A172 (cell line): ENCODE measurements at places on chromosomes 11 and 22. TPM values are rescaled to one million over a fixed set of nuclear protein-coding genes. Genes with fewer than 3 reads are reported as not detected.

- DNase-seq: no peak
Observed at GRCh38 chr11:119860561-119861094, 131.6 kb upstream of the NECTIN1 start.

The UBQLNL gene
- not detected in 2 replicates for total RNA-seq

DNA sequence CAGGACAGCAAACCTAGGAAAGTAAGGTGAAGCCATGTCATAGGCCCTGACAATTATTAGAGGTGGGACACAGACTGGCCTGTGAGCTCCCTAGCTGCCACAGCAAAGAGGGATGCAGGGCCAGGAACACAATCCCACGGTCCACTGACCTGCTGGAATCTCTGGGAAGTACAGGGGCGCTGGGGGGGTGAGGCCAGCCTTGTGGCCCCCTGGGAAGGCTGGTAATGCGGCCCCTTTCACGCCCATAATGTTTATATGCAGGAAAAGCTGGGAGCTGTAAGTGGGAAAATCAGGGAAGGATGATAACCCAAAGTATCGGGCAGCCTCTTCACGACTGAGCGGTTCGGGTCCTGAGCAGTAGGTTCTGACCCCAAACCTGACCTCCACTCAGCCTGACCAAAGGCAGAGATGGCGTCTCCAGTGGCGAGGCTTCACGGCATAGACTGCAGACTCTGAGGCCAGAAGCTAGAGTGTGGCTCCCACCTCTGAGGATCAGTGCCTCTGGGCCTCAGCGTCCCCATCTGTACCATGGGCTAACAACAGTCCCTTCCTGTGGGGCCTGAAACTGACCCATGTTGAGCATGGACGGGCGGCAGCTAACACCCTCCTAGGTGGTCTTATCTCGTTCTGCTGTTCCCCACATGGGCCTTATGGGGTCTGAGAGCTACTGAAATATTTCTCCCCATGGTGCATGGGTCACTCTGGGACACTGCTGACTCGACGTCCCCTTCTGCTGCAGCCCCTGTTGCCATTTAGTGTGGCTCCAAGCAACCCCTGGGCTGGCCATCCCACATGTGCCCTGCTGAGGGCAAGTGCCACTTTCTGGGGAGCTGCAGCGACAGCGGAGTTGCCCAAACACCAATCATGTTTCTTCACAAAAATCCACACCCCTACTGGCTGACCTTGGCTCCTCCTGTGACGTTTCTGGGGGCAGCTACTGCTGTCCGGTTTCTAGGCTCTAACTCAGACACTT, 101.8 kb downstream of the PHF21B start:
- no peak for DNase-seq

GRCh38 chr11:93861808-93862207, 11.4 kb upstream of the VSTM5 start:
- DNase-seq: no peak

- DNase-seq: no peak
Observed at GRCh38 chr11:114149689-114150407, 90.3 kb downstream of the ZBTB16 start.

DNA sequence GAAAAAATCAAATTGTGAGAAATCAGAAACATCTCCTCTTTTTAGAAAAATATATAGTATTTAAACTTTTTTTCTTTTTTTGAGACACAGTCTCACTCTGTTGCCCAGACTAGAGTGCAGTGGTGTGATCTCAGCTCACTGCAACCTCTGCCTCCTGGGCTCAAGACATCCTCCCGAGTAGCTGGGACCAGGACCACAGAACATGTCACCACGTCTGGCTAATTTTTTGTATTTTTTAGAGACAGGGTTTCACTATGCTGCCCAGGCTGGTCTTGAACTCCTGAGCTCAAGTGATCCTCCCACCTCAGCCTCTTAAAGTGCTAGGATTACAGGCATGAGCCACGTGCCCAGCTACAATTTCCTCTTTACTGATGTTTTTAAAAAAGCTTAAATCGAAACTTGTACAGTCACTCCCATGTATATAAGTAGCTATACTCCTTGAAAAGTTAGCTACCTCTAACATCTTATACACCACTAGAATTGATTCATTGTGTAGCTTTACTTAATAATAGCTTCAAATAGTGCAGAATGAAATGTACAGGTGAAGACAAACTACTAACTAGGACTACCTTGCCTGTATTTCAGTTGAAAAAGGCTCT, 10.3 kb downstream of the EIF4G2 start:
- no peak for DNase-seq

- peak; percentile 83 for DNase-seq
Observed at GRCh38 chr22:35430897-35431322, 31.0 kb downstream of the MCM5 start.

DNA sequence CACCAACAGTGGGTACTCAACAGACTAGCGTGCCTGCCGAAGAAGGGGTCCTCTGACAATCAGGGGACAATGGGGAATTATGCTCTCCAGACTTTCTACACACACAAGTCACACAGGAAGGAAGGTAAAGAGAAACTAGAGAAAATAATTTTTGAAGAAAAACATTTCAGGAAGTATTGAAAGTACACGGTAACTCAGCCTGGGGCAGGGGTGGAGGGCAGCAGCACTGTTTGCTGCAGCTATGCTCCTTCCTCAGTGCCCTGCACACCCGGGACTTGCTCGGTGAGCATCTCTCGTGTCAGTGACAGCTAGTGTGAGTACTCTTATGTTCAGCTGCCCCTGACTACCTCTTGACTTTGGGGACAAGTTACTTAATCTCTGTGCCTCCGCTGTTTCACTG, 18.0 kb upstream of the APOA1 start:
- DNase-seq: no peak

- no peak for DNase-seq
Observed at GRCh38 chr22:29147331-29147899, 58.3 kb upstream of the EMID1 start.

The TIGD3 gene
- total RNA-seq: 2.0 and 3.5 TPM in 2 replicates

The MAP6 gene
- total RNA-seq: 8.9 and 10.6 TPM in 2 replicates

GRCh38 chr22:50289942-50290630, 17.4 kb downstream of the PLXNB2 start:
- DNase-seq: no peak

The PRR33 gene
- total RNA-seq: not detected in 2 replicates

The KRTAP5-10 gene
- not detected in 2 replicates for total RNA-seq

GRCh38 chr11:27820249-27820648, 120.0 kb upstream of the BDNF start:
- DNase-seq: no peak

DNA sequence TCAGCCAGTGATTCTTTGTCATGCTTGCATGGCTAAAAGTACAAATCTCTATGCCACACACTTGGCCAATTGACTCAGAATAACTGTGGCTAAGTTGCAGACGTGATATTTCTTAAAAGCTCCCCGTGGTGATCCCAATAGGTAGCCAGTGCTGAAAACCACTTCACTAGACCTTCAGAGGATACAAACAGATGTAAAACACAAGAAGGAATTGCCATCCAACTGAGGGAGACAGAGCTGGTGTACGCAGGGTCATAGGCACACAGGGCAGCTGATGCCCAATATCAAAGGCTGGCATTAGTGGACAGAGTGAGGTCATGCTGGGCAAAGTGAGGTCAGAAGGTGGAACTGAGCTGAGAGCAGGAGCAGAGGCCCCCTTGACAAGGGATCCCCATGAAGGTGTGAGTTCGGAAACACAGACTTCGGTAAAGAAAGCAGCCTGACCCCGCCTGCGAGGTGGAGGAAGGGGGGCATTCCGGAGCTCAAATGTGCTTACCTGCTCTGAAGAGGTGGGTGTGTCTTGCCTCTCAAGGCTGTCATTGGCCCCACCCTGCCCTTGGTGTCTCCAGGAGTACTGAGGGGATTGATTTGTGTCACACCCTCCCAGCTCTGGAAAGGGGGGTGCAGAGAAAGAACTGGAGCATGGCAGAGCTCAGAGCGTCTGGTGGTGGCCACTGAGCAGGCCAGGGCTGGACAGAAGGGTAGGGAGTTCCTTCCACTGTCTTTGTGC, 344.9 kb upstream of the B3GAT1 start:
- no peak for DNase-seq

GRCh38 chr11:76629853-76630599, 40.5 kb downstream of the LRRC32 start:
- DNase-seq: no peak

DNA sequence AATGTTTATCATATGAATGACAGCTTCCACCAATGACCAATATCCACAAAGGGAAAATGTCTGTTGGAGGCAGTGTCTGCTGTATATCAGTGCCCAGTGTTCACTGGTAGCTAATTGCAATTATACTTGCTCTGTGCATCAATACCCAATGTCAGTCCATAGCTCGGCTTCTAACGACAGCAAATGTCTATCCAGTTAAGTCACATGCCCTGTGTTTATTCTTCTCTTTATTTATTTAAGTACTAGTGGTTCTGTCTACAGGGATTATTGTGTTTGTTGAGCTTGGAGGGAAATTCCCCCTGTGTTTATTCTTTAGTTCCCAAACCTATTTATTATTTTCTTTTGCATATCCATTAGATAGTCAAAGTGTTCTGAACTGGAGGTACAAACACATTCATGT, 18.6 kb downstream of the TSKU start:
- no peak for DNase-seq

DNA sequence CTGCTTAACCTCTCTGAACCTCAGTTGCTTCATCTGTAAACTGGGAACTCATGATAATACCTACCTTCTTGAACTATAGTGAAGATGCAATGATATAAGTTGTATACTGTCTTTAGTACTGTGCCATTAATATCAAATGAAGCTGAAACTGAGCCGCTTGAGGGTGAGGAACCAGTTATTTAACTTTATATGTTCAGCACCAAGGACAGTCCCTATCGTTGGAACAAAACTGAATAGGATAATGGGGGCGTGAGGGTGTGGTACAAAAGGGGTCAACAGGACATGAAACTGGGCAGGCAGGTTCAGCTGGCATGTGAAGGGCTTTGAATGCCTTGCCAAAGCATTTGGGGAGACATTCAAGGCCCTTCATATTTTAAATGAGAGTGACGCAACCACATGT, 112.6 kb downstream of the C11orf91 start:
- DNase-seq: no peak

DNA sequence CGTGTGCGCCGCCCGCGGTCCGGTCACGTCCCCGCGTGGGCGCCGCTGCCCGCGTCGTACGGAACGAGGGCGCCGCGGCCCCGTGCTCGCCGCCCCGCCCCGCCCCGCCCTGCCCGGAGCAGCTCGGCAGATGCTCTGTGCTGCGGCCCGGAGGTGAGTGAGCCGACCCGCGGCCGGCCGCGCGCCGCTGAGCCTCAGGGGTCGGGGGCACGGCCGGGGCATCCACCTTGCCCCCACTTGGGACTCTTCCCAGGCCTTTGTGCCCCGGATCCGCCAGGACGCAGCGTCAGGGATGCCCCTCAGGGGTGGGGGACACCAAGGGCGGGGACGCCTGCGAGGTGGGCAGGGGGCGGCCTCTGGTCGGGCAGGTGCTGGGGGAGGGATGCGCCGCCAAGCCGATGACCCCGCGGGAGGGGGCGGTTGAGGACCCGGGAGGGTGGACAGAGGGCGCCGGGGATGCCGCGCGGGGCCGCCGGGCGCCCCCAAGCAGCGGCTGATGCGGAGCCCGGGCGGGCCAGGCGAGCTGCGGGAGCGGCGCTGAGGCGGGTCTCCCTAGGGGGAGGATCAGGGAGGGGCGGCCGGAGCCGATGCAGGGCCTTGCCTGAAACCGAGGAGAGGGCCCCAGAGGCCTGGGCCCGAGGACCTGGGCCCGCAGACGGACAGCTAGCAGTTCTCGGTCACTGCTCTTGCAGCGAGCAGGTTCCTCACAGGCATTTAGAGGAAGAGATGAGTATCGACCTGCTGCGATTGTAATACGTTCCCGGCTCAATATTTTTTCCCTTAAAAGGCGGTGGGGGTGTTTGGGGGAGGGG, at the start of gene GNAZ:
Gene GNAZ (plus strand): TSS at position 102 of the 812 bp plus-strand sequence. CDS start 25,177 bp downstream, outside the sequence.
- no peak for DNase-seq

GRCh38 chr11:119154178-119154577, 5.3 kb downstream of the ABCG4 start:
- DNase-seq: no peak

The GSTT2B gene
- 6.3 and 7.5 TPM in 2 replicates for total RNA-seq
